ENCODE measurements at places on chromosomes 1 and 21. TPM values are rescaled to one million over a fixed set of nuclear protein-coding genes. Genes with fewer than 3 reads are reported as not detected.

The LORICRIN gene
- polyA plus RNA-seq: 0.83 TPM

The FNDC5 gene
- not detected for polyA plus RNA-seq

The VCAM1 gene
- 39.6 TPM for polyA plus RNA-seq

The LAD1 gene
- polyA plus RNA-seq: 4.0 TPM

The HOOK1 gene
- polyA plus RNA-seq: 1.8 TPM

The EPHA8 gene
- 1.3 TPM for polyA plus RNA-seq

- H3K4me1 ChIP-seq: no peaks in the 10 kb centered on the region
- H3K4me3 ChIP-seq: no peak overlapping the region
- no peak for DNase-seq
- H3K27ac ChIP-seq: no peak overlapping the region
Observed at GRCh38 chr1:239587066-239587465, 200.7 kb downstream of the CHRM3 start.

- H3K36me3 ChIP-seq: no peaks in the 10 kb centered on the region
- no peak overlapping the region for H3K4me3 ChIP-seq
- no peaks in the 10 kb centered on the region for H3K4me1 ChIP-seq
- no peaks in the 10 kb centered on the region for H3K27me3 ChIP-seq
- no peak overlapping the region for H3K27ac ChIP-seq
Observed at GRCh38 chr1:165481820-165482532, 37.0 kb upstream of the RXRG start.

- no peaks in the 10 kb centered on the region for H3K27me3 ChIP-seq
- H3K4me3 ChIP-seq: no peak overlapping the region
- no peak overlapping the region for H3K27ac ChIP-seq
- no peaks in the 10 kb centered on the region for H3K4me1 ChIP-seq
- DNase-seq: no peak
Observed at GRCh38 chr1:83910461-83910860, 88.5 kb downstream of the TTLL7 start.

DNA sequence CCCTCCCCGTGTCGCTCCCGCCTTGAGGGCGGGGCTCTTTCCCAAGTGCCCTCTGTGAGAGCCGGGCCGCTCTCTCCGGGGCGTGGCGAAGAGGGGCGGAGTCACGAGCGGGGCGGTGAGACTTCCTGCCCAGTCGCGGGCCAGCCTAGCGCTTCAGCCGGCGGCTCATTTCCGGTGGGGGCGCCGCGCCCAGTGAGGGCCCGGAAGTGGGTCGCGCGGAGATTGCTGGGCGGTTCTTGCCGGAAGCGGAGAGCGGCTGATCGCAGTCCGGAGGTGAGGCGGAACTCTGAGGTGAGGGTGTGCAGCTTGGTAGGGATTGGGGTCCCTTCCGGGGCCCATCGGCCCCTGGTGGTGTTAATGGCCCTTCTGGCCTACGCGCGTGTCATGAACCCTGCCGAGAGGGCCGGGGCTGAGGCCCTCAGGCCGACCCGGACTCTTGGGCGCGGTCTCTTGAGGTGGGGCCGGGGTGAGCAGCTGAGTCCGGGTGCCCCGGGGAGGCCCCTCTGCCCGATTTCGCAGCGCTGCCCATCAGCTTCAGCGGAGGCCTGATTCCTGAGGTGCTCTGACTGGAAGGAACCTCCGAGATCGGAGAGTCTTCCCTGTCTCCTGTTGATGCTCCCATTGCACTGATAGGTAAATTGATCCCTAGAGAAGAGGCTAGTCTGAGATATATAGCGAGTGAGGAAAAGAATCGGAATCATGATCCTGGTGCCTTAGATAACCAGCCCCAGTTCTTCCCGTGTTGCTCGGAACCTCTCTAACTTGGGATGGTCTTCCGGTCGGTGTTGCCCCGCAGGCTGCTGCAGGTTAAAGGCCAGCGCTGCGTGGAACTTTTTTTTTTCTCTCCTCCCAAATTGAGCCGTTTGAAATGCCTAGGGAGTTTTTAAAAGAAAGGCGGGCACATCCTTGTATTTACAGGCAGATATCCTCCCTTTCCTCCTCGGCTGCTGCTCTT, at the start of gene CAP1:
CAP1 (plus strand) TSS at position 219 of the 955 bp plus-strand sequence. CDS start 18,618 bp downstream, outside the sequence.
- no peaks in the 10 kb centered on the region for H3K36me3 ChIP-seq
- peaks cover 89% of the 10 kb centered on the region for H3K4me1 ChIP-seq
- H3K4me3 ChIP-seq: peak within 1 kb of the TSS; percentile 65
- H3K27ac ChIP-seq: peak within 1 kb of the TSS; percentile 98
- no peaks in the 10 kb centered on the region for H3K27me3 ChIP-seq

- H3K27ac ChIP-seq: no peak overlapping the region
- no peaks in the 10 kb centered on the region for H3K4me1 ChIP-seq
- DNase-seq: no peak
- no peak overlapping the region for H3K4me3 ChIP-seq
- H3K27me3 ChIP-seq: no peaks in the 10 kb centered on the region
Observed at GRCh38 chr1:33442141-33442540, 11.2 kb upstream of the PHC2 start.

- no peak overlapping the region for H3K27ac ChIP-seq
- no peaks in the 10 kb centered on the region for H3K27me3 ChIP-seq
- H3K4me3 ChIP-seq: no peak overlapping the region
- no peak for DNase-seq
Observed at GRCh38 chr1:94433866-94434265, 15.7 kb downstream of the ABCD3 start.

- no peaks in the 10 kb centered on the region for H3K27me3 ChIP-seq
- no peaks in the 10 kb centered on the region for H3K36me3 ChIP-seq
- DNase-seq: no peak
- H3K4me1 ChIP-seq: peaks cover 4% of the 10 kb centered on the region
- H3K4me3 ChIP-seq: no peak overlapping the region
- H3K27ac ChIP-seq: no peak overlapping the region
Observed at GRCh38 chr1:27380766-27381733, 2.1 kb downstream of the CD164L2 start.

DNA sequence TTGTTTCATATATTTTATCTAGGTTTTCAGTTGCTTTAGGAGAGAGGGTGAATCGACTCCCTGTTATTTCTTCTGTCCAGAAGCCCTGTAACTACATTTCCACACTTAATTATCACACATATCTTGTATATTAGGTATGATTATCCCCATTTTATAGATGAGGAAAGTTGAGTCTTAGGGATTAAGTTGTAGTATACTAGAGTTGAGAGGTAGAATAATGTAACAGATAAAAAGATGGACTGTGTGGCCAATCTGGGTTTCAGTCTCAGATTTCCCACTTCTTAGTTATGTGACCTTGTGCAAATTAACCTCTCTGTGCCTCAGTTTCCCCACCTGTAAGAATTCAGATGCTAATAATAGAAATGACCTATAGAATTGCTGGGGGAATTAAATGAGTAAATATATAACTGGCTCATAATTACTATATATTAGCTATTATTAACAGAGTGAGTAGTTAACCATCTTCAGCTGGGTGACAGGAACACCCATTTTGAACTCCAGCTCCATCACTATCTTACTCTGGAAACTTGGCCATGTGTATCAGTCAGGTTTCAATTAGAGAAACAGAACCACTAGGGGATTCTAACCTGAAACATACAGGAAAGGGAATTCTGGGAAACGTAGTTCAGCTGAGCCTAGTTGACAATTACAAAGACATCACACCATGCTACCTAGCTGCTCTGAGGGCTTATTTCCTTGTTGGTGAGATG, 20.4 kb upstream of the FOXO6 start:
- H3K4me1 ChIP-seq: no peaks in the 10 kb centered on the region
- no peaks in the 10 kb centered on the region for H3K36me3 ChIP-seq
- H3K4me3 ChIP-seq: no peak overlapping the region

DNA sequence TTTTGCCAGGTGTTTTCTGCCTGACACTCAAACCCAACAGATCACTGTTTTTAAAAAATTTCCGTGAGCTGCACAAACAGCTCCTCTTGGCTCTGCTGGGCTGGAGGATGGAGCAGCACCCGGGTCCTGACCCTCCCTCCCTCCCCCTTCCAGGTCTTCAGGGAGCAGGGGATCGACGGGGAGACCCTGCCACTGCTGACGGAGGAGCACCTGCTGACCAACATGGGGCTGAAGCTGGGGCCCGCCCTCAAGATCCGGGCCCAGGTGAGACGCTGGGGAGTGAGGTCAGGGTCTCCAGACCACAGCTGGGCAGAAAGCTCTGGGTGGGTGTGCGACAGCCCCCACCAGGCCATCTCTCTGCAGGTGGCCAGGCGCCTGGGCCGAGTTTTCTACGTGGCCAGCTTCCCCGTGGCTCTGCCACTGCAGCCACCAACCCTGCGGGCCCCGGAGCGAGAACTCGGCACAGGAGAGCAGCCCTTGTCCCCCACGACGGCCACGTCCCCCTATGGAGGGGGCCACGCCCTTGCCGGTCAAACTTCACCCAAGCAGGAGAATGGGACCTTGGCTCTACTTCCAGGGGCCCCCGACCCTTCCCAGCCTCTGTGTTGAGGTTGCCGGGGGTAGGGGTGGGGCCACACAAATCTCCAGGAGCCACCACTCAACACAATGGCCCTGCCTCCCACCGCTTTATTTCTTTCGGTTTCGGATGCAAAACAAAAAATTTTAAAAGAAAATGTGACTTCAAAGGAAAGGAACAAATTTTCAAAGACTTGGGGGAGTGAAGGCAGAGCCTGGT, 15.3 kb downstream of the NOC2L start:
- peak overlapping the region; percentile 70 for H3K4me3 ChIP-seq
- no peak for DNase-seq
- H3K27ac ChIP-seq: peak overlapping the region; percentile 77
- peaks cover 50% of the 10 kb centered on the region for H3K36me3 ChIP-seq
- peaks cover 21% of the 10 kb centered on the region for H3K4me1 ChIP-seq
- peaks cover 11% of the 10 kb centered on the region for H3K27me3 ChIP-seq

DNA sequence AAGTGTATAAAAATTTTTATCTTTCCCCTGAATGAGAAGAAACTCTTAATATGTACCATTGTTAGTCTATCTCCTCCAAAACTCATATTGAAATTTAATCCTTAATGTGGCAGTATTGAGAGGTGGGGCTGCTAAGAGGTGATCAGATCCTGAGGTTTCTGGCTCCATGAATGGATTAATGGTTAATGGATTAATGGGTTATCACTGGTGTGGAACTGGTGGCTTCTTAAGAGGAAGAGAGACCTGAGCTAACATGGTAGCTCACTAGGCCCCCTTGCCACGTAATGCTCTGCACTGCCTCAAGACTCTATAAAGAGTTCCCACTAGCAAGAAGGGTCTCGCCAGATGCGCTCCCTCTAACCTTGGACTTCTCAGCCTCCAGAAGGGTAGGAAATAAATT, 70.6 kb upstream of the ZBTB18 start:
- no peaks in the 10 kb centered on the region for H3K36me3 ChIP-seq
- no peak overlapping the region for H3K4me3 ChIP-seq
- no peak for DNase-seq
- H3K27ac ChIP-seq: no peak overlapping the region
- no peaks in the 10 kb centered on the region for H3K4me1 ChIP-seq

DNA sequence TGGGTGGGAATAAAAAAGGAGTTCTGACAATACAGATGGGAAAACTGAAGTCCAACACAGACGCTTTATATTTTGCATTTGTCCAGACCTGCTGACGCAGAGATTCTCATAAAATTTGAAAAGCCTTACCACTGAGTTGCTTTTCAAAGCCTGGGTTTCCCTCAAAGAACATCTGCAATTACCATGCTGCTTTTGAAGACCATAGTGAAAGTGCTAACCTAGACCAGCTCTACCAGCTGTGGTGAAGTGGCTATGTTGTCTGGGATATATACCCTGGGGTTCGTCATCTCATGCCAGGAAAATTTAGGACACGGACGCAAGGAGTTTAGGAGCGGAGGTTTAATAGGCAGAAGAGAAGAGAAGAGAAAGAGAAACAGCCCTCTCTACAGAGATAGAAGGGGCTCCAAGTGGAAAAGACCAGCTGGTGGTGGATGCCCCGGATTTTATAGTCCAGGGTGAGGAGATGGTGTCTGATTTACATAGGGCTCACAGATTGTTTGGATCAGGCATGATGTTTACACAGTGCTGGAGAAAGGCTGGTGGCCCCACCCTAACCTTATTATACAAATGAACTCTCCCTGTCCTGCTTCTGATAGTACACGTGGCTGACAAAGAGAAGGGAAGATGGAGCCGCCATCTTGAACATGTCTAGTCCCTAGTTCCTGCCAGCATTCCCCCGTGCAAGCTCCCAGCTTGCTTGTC, 73.8 kb downstream of the AK4 start:
- no peak overlapping the region for H3K4me3 ChIP-seq
- no peak for DNase-seq
- H3K4me1 ChIP-seq: no peaks in the 10 kb centered on the region

DNA sequence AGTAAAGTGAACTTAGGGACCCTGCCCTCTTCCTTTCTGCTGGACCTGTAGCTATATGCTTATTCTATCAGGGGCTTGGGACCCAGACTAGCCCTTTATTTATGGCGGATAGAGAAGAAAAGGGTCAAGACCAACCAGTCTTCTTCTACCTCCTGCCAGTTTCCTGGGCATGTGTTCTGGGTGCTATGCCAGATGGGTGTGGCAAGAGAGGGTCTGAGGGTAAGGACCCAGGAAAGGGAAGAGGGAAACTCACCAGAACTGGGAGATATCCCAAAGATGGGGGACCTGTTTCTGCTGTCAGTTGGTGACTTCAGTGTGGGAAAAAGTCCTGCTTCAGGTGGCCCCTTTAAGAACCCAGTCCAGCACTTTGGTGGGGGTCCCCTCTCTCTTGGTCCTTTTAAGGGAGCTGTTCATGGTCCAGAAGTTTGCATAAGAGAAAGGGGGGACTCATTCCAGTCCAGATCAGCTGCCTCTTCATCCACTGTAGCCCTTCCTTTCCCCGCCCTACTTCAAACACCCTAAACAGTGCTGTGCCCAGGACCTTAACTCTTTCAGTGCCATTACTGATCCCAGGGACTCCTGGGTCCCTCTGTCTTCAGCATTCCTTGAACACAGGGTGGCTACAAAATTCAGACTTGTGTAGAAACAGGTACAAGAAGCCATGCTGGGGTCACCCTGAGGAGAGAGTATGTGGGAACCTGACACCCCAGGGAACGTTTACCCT, 18.4 kb downstream of the SSR2 start:
- no peak overlapping the region for H3K27ac ChIP-seq
- DNase-seq: no peak
- no peak overlapping the region for H3K4me3 ChIP-seq
- H3K36me3 ChIP-seq: no peaks in the 10 kb centered on the region

DNA sequence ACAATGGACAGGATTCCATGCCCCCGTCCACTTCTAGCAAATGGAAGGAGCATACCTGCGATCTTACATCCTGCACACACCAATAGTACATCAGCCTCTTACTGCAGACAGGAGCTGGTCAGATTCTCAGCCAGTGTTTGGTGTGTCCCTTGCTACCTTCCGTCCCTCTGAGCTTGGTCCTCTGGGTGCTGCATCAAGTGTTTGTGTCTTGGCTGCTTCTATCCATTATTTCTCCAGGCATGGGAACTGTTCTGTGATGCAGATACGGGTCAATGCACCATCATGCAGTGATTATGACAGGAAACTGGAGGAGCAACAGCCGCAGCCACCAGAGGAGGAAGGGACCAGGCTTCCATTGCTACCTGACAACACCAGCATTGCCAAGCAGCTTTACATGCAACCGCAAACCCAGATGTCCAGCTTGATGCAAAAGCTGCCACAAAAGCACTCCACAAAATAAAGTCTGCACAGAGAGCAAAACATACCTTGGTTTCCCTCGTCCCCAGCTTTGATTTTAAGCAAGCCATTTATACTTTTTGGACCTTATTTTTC, 21.9 kb upstream of the OVAAL start:
- no peak for DNase-seq
- no peaks in the 10 kb centered on the region for H3K27me3 ChIP-seq
- no peaks in the 10 kb centered on the region for H3K4me1 ChIP-seq
- no peak overlapping the region for H3K27ac ChIP-seq
- no peak overlapping the region for H3K4me3 ChIP-seq

- no peaks in the 10 kb centered on the region for H3K27me3 ChIP-seq
- no peak for DNase-seq
- no peak overlapping the region for H3K27ac ChIP-seq
- no peaks in the 10 kb centered on the region for H3K4me1 ChIP-seq
- no peaks in the 10 kb centered on the region for H3K36me3 ChIP-seq
Observed at GRCh38 chr1:19938472-19938871, 15.1 kb upstream of the PLA2G2E start.

- H3K27me3 ChIP-seq: no peaks in the 10 kb centered on the region
- H3K4me1 ChIP-seq: no peaks in the 10 kb centered on the region
- DNase-seq: peak; percentile 70
- no peak overlapping the region for H3K4me3 ChIP-seq
Observed at GRCh38 chr1:196877964-196878363, 9.9 kb upstream of the CFHR4 start.
